ENCODE measurements at places on chromosomes 13 and 19.
A peak's percentile ranks its signal among the peaks of the same experiment; 100 is the strongest.

DNA sequence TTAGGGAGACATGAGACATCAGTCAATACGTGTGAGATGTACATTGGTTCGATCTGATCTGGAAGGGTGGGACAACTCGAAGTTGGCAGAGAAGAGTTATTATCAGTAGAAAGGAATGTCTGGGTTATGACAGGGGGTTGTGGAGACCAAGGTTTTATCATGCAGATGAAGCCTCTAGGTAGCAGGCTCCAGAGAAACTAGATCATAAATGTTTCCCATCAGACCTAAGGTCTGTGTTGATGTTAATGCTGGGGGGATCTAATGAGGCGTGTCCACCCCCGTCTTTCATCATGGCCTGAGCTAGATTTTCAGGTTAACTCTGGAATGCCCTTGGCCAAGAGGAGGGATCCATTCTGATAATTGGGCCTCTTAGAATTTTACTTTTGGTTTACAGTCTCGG, 187.0 kb upstream of the KL start:
- DNase-seq: no peak

GRCh38 chr13:49258089-49258796, 10.5 kb downstream of the CDADC1 start:
- DNase-seq: no peak

- DNase-seq: no peak
Measured at GRCh38 chr13:33193428-33193974, 92.1 kb downstream of the STARD13 start.

- DNase-seq: no peak
Measured at GRCh38 chr19:32317086-32317485, 28.3 kb upstream of the ZNF507 start.

DNA sequence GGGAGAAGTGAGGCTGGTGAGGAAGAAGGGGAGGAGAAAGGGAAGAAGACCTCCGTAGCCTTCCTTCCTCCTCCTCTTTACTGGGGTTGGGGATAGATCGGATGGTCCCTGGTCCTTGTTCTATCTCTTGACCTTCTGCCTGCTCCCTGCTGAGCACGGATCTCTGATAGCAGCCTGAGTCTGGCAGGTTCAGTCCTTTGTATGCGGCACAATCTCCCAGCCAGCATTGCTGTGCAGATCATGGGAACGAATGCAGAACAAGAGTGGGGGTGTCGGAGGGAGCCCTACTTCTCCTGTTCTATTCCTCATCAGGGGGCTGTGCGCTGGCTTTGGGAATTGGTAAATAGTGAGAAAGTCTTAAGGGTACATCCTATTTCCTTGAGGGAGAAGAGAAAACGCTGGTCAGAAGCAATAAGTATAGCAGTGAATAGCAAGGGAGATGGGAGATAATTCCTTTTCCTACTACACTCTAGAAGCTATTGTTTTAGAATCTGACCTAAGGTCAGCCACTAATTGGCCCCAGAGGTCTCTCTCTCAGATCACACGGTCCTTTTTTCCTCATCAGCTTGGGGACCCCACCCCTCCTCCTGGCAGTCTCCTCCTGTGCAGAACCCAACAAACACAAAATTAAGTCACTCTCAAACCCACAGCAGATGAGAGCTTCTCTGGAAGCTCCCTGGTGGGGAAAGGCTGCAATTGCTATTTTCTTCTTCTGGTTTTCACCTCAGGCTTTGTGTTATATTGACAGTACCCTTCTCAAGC, 41.0 kb downstream of the KL start:
- DNase-seq: peak; percentile 24

DNA sequence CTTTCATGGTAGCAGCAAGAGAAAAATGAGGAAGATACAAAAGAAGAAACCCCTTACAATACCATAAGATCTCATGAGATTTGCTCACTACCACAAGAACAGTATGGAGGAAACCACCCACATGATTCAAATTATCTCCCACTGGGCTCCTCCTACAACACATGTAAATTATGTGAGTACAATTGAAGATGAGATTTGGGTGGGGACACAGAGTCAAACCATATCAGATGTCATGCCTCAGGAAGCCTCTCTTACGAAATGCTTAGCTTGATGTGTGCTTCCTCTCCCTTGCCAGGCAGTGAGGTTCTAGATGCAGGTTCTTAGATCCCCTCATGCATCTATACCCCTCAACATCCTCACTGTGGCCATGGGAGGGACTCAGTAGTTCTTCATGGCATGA, 63.2 kb upstream of the RGCC start:
- no peak for DNase-seq

DNA sequence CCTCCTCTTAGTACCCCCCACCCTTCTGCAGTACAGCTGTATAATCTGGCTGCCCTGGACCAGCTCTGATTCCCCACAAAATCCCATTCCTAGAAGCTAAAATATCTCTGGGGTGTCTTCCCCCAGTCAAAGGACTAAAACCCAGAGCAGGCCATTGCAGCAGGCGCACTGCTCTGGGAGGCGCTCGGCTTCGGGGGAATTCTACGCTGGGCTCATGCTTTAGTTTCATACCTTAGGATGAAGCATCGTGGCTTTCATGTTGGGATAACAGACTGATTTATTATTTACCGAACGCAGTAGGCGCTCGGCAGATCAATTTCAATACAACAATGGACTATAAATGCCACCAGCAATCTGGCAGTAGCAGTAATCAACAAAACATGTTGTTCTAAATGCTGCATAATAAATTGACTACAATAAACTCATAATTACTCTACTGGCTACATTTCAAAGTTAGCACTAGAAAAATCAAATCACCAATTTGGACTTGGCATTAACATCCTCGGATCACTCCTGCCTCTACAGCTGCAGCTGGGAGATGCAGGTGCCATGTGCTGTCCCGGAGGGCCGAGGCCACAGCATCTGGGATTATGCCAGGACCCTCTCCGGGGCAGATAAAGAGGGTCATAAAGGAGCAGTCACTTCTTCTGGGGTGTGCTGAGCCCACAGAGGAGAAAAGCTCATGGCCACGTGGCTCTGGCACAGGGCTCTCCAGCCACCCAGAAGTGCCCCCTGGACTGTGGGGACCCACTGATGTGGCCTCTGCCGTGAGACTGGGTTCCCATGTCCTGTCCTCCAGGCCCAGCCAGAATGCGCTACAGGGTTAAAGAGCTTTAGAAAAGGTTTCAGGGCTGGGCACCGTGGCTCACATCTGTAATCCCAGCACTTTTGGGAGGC, 35.3 kb downstream of the CEBPG start:
- no peak for DNase-seq

GRCh38 chr19:30604657-30605056, 232.5 kb downstream of the ZNF536 start:
- DNase-seq: no peak

- DNase-seq: no peak
Measured at GRCh38 chr13:113630804-113631203, 27.2 kb downstream of the ATP4B start.

- no peak for DNase-seq
Measured at GRCh38 chr19:19540064-19540714, 2.1 kb downstream of the CILP2 start.

DNA sequence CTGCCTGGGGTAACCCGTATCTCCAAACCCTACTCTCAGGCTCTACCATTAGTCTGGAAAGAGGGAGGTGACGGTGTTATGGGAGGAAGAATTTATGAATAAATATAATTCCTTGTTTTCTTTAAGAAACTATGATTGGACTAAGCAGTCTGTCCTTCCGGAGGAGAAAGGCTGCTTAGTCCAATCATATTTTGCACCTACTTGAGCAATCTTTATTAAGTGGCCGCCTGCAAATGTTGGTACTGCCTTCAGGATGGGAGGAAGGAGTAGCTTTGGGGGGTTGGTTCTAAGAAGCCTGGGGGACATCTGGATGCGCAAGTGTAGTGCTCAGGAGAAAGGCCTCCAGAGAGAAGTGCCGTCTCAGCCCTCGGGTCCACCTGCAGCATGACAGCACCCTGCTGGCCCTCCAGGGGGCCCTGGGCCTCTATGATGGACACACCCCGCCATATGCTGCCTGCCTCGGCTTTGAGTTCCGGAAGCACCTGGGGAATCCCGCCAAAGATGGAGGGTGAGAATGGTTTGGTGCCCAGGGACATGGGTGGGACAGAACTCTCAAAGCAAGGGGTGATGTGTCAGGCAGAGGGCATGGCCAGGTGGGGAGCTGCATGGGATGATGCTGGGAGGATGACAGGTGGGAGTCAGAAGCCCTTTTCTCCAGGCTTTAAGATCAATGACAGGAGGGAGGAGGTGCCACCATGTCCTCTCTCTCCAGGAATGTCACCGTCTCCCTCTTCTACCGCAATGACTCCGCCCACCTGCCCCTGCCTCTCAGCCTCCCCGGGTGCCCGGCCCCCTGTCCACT, 4.1 kb downstream of the ACP4 start:
- DNase-seq: peak; percentile 63

DNA sequence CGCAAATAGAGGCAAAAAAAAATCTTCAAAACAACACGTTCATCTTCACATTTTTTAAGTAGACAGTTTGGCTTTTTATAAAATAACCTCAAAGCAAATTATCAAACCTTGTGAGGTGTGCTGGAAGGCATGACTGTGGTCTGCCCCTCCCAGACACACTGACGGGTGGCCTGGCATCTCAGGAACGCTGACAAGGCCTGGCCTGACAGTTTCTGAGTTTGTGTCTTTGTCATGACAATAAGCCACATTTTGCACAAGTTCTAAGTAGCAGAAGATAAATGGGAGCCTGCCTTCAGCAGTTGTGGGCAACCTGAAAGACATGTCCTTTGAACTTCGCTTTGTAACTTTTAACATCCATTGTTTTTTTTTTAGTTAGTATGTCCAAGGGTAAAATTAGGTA, 38.5 kb downstream of the SOX21 start:
- DNase-seq: no peak

- no peak for DNase-seq
Measured at GRCh38 chr19:49427855-49428546, 2.8 kb downstream of the GFY start.

- DNase-seq: no peak
Measured at GRCh38 chr13:46721054-46721453, 75.9 kb downstream of the ESD start.

- no peak for DNase-seq
Measured at GRCh38 chr19:511101-511851, 4.0 kb downstream of the TPGS1 start.

DNA sequence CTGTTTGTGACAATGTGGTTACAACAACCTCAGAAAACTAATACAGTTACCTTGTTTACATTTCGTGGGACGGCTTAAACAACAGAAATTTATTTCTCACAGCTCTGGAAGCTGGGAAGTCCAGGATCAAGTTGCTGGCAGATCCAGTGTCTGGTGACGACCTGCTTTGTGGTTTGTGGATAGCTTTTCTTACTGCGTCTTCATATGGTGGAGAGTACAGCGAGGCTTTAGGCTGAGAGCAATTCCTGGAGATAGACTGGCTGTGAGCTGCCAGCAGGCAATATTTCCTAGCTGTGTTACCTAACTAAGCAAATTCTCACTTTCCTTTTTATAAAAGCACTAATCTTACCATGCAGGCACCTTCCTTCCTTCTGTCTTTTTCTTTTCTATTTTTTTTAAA, 1203.5 kb upstream of the PRR20A start:
- DNase-seq: no peak

DNA sequence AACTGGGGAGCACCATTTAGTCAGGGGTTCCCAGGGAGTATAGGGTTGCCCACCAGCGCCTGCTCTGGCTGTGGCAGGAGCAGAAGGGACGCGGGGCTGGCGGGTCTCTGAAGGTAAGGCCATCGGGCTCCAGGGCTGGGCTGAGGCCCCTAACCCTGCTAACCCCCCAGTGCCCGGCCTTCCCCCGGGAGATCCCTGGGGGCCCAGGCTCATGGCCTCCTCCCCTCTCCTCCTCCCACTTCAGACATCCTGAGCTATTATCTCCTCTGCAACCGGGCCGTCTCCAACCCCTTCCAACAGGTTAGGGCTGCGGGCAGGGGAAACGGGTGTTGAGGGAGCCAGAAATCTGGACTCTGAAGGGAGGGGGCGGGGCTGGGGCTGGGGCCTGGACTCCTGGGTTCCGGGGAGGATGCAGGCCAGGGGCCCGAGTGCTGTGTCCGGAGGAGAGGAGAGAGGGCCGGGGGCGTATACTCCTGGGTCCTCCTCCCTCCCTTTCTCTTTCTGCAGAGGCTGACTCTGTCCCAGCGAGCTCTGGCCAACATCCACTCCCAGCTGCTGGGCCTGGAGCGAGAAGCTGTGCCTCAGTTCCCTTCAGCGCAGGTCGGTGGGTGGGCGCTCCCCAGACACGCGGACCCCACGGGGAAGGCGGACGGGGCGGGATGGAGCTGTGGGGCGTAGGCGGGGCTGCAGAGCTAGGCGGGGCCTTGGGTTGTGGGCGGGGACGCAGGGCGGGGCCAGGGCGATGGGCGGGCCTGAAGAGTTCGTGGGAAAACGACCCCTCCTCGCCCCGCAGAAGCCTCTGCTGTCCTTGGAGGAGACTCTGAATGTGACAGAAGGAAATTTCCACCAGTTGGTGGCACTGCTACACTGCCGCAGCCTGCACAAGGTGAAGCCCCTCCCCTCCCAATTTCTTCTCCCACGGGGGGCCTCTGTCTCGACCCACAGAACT, 15.3 kb downstream of the TTYH1 start:
- DNase-seq: peak; percentile 56

DNA sequence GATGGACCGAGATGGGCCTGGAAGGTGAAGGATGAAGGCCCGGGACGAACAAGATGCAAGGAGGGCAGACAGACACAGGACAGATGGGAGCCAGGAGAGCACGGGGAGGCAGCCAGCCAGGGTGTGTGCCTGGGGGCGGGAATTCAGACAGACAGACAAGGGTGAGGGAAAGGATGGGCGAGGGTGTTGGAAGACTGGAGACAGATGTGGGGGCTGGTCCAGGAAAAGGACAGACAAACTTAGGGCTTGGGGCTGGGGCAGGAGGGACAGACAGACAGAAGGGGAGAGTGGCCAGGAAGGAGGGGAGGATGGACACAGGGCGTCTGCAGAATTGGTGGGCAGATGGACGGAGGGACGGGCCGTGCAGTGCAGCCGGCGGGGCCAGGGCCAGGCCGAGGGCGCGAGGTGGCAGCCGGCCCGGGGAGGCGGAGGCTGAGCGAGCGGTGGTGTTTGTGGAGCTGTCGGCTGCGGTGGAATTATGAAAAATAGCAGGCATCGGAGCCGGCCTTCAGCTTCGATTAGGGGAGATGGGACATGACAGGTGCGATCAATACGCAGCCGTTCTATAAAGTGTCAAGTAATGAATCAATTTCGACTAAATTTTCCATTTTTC, 4.6 kb upstream of the ERFL start:
- DNase-seq: no peak

DNA sequence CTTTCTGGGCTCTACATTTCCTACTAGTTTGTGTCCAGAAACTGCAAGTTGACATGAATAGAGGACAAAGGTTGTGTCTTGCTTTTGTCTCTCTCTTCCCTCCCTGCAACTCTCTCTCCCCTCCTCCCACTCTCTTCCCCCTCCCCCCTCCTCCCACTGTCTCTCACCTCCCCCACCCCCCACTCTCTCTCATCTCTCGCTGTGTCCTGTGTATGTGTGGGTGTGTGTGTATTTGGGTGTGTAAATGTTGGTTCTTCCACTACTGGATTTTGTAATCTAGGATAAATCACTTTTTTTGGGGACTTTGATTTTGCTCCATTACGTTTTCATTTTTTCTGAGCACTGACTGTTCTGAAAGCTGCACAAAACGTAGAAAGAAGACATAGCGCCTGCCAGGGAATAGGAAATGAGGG, 48.4 kb downstream of the AKAP11 start:
- no peak for DNase-seq

- DNase-seq: no peak
Measured at GRCh38 chr13:100184095-100184494, 95.2 kb downstream of the PCCA start.

Data from GM12892 (cell line).